K562 (cell line): ENCODE measurements at places on chromosomes 7 and 10.
A peak's percentile ranks its signal among the peaks of the same experiment; 100 is the strongest.

DNA sequence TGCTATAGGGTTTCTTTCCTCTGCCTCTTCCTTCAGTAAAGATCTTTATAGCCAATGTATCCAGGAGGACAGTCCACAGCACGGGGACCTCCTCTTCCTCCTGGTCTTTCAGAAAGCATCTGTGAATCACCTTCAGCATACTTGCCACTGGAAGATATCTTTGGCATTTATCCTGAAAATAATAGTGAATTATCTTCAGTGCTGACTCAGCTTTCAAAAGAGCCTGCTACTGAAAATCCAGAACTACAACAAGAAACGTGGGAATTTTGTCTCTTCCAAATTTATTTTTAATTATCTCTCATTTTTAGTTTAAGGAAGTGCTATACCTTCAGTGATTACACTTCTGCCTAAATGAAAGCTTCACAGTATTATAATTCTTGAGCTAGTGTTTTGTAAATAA, 7.6 kb upstream of the UNC5B start:
- DNase-seq = no peak

- DNase-seq = no peak
These were observed 324.8 kb upstream of the NPSR1 start for GRCh38 chr7:34333184-34333583.

DNA sequence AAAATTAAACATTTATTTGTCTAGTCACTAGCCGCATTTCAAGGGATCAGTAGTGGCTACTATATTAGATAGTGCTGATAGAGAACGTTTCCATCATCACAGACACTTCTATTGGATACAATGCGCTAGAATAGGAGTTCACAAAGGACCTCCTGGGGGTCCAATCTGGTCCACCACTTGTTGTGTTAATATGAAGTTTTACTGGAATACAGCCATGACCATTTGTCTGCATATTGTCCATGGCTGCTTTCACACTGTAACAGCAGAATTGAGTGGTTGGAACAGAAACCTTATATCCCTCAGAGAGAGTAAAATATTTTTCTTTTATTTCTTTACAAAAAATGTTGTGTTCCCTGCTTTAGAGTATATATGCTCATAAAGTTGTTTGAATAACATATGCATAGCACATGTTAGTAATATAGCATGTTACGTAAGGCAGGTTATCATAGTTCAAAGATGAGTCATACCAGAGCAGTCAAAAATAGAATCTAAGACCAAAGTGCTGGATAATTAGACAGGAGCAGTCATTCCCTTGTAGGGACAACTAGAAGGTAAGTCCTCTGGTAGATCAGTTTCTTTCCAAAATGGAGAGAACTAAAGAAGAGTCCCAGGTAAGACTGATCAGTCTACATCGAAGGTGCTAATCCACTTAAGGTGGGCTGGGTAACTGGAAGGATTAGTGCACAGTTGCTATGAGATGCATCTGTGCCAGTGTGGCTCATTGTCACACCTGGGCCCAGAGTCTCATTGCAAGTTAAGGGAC, 14.9 kb downstream of the BZW2 start:
- peak; percentile 69 for DNase-seq

DNA sequence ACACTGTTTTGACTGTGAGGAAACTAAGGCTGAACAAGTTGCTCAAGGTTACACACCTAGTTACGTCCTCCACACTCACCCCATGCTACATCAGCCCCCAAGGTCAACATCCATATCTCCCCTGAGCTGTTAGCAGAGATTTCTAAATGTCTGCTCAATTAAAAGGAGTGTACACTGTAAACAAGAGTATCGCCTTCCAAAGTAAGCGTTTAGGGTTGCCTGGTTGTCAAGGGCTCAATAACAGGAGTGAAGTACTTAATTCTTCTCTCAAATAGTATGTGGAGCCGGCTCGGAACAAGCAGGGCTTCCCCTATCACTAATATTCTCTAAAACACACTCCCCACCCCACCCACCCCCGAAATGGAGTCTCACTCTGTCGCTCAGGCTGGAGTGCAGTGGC, 412.8 kb upstream of the GALNT17 start:
- no peak for DNase-seq

GRCh38 chr10:125605167-125605566, 77.8 kb downstream of the TEX36 start:
- peak; percentile 56 for DNase-seq

- DNase-seq = no peak
These were observed 7.8 kb downstream of the AFAP1L2 start for GRCh38 chr10:114396464-114396863.

- DNase-seq = no peak
These were observed 197.4 kb downstream of the ELMO1 start for GRCh38 chr7:37251222-37251621.

GRCh38 chr7:7330997-7331396, 148.7 kb downstream of the C1GALT1 start:
- DNase-seq = no peak

- no peak for DNase-seq
These were observed 120.1 kb upstream of the GNAI1 start for GRCh38 chr7:80014511-80014910.

DNA sequence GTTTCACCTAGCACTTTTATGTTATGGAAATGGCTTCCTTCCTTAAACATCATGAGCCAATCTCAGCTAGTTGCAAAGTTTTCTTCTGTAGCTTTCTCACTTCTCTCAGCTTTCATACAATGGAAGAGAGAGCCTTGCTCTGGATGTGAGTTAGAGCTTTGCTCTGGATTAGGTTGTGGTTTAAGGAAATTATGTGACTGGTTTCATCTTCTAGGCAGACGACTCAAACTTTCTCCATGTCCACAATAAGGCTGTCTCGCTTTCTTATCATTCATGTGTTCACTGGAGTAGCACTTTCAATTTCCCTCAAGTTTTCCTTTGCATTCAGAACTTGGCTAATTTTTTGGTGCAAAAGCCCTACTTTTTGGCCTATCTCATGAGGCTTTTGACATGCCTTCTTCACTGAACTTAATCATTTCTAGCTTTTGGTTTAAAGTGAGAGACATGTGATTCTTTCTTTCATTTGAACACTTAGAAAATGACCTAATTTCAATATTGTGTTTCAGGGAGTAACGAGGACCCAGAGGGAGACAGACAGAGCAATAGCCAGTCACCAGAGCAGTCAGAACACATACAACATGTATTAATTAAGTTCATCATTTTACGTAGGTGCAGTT, 49.8 kb downstream of the CNOT4 start:
- no peak for DNase-seq

DNA sequence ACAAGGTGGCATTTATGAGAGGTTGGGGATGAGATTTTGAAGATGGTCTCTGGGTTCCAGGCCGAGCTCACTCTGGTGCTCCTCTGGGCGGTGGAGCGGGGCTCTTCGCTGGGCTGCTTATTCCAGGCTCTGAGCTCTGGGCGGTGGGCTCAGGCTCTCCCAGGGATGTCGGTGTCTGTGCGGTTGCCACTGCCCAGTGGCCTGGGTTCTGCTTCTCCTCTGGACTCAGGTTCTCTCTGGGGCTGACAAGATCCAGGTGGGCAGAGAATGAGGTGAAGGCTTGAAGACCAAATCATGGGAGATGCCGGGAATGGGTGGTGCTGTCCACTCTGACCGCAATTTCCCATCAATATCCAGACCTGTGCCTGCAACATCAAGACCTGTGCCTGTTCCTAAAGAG, 40.6 kb downstream of the RBAK start:
- no peak for DNase-seq

GRCh38 chr10:96992721-96993120, 160.6 kb downstream of the LCOR start:
- DNase-seq = no peak

DNA sequence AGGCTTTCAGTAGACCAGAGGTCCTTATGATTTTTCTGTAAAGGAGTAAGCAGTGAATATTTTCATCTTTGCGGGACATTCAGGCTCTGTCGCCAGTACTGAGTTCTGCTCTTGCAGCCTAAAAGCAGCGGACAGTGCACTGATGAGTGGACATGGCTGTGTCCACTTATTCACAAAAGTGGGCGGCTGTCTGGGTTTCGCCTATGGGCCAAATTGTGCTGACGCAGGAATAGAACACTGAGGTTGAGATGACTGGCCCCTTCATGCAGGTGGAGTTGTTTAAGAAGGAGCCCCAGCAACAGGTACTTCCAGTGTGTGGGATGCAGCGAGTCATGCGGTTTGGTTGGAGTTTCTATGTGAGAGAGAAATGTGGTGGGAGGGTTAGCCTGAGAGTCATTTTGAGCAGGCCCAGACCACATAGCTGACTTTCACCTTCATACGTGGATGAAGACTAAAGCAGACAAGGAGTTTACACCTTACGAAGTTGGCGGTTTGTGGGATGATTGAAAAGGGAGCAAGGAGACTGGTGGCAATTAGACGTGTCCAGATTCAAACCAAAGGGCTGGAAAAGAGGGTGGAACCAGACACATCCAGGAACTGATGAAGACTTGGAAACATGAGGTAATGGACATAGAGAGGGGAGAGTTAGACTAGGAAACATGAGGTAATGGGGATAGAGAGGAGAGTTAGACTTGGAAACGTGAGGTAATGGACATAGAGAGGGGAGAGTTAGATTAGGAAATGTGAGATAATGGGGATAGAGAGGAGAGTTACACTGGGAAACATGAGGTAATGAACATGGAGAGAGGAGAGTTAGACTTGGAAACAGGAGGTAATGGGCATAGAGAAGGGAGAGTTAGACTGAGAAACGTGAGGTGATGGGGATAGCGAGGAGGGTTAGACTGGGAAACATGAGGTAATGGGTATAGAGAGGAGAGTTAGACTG, 38.2 kb downstream of the WDR37 start:
- no peak for DNase-seq

GRCh38 chr7:28378574-28379149, 33.7 kb upstream of the CREB5 start:
- DNase-seq = no peak

DNA sequence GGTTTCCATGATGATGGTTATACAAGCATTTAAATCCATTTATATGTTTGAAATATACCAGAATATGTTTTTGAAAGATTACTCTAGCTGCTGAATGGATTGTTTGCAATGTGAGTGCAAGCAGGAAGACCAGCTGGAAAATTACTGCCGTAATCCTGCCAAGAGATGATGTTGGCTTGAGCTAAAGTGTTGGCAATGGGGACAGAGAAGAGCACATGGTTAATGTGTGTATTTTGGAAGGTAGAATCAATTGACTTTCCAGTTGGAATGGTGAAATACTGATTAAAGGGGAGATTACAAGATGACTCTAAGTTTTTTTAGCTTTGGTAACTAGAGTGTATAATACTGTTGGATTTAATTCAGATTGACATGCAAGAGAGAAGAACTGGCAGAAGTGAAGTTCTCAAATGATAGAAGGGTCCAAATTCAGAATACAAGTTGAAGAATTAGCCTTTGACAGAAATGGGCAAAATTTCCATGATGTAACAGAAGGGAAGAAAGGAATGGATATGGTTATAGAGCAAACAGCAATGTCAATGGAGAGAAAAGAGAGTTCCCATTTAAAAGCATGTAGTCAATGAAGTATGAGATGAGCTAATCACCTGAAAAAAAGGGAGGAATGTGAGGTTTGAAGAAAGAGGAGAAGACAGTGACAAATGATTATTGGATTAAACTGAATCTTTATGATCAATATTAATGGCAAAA, 422.0 kb downstream of the CDC14C start:
- DNase-seq = no peak

- DNase-seq = no peak
These were observed 232.9 kb upstream of the GRB10 start for GRCh38 chr7:51015581-51015980.

- no peak for DNase-seq
These were observed 168.5 kb downstream of the LCOR start for GRCh38 chr10:97000487-97001182.

DNA sequence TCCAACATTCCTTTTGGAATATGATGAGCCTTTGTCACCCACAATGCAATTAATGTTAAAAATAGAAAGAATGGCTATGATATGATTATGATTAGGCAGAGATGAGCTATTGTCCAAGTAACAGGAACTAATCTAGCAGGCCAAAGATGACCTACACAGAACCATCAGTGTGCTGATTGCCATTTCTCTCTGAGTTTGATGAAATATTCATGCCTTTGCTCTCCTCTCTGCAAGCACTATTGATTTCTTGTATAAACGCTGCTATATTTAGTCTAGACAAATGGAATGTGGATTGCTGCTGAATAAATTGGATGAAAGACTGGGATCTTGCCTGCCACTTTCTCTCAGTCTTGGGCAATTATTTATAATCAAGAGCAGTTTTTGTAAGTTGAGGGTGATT, 85.4 kb downstream of the HDAC9 start:
- no peak for DNase-seq

GRCh38 chr7:128123291-128124037, 92.2 kb upstream of the LRRC4 start:
- no peak for DNase-seq

DNA sequence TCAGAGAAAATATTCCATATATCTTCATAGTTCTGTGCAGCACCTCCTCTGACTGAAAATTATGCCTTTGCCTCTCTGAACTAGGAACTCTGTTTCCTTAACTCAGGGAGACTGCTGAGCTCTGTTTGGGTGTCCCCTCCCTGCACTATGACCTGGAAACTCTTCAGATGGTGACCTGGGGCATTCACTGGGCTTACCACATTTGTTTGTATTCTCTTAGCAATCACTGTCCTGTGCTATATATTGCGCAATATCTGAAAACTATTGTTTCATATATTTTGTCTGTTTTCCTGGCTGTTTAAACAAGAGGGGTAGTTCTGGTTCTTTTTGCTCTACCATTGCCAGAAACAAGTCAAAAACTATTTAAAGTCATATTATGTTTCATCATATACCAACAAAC, 181.8 kb upstream of the KIAA1217 start:
- no peak for DNase-seq

- DNase-seq = no peak
These were observed 42.1 kb upstream of the EFCAB10 start for GRCh38 chr7:105623378-105623777.

DNA sequence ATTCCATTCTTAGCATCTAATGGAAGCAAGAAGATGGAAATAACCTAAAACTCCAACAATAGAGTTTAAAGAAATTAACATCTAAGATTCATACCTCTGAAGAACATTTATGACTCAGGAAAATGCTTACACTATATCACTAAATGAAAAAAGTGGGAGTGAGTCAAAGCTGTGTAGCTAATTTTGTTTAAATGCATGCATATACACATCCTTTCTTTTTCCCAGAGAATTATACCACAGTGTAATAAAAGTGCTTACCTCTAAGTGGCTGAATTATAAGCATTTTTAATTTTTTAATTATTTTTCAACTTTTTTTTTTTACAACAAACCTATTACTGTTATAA, 44.3 kb downstream of the CCDC71L start:
- no peak for DNase-seq

DNA sequence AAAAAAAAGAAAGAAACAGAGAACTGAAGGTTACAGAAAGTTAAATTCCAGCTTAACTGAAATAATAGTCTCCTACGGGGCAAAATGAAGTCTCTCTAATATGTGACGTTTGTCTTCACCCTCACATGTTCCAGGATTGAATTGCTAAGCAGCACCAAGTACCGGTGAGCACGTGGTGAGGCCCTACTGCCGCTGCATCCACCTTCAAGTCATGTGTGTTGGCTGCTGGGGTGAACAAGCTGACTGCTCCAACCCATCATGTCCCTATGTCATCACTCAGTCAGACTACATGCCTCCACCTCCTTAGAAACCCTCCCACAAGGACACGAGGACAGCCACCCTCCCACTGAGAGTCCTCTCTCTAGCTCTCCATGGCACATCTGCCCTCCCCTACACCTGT, 35.4 kb upstream of the NPFFR1 start:
- DNase-seq = no peak
